ENCODE measurements at places on chromosomes 3 and 15. TPM values are rescaled to one million over a fixed set of nuclear protein-coding genes. Genes with fewer than 3 reads are reported as not detected.

DNA sequence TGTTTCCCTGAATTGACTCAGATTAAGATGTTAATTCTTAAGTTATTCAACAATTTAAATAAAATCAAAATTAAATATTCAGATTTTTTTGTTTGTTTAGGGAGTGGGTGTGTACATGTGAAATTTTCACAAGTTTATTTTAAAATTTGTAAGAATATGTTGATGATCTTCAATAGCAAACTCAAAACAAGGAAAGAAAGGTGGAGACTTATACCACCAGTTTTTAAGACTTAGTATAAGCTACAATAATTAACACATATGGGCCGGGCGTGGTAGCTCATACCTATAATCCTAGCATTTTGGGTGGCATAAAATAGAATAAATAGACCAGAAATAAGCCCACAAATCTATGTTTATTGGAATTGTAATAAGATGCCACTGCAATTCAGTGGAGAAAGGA is 1084.5 kb downstream of the ROBO1 start:
- DNase-seq = no peak

DNA sequence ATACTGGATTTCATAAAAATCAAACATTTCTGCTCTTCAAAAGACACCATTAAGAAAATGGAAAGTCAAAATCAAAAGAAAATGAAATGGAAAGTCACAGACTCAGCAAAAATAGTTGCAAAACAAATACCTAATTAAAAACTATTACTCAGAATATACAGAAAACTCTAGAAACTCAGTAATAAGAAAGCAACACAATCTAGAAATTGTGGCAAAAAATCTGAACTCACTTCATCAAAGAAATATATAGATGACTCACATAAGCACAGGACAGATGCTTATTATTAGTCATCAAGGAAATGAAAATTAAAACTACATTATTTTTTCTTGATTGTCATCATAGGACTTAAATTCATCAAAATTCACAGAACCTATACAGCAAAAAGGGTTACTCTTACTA is 430.0 kb downstream of the SHQ1 start:
- no peak for DNase-seq

DNA sequence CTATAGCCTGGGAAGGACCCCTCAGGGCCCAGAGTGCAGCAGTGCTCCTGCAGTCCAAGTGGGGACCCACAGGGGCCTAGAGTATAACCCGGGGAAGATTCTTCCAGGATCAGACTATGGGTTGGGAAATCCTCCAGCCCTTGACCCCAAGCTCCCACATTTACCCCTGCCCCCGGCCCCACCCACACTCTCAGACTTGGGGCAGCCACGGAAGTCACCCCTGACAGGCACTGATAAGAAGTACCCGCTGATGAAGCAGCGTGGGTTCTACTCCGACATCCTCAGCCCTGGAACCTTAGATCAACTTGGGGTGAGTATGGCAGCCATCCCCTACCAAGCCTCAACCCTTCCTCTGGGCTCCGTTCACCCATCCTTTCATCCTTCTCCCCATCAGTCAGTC is 6.3 kb downstream of the DNAH1 start:
- no peak for DNase-seq

DNA sequence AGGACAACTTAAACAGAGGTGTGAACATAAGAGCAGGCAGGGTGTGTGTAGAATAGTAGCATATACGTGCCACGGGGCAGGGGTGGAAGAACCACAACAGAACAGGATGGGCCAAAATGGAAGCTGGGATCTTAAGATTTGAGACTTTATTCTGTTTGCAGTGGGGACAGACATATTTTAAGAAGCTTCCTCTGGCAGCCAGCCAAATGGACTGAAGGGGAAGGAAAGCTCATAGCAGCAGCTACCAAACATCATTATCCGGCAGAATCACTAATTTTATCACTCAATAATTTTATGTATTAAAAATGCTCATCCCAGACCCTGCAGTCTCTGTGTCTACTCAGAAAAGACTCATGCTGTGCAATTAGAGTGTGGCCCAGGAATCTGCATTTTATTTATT is 130.9 kb upstream of the CTDSPL start:
- peak; percentile 52 for DNase-seq

- DNase-seq = no peak
Observed at GRCh38 chr3:169147238-169148008, 516.1 kb downstream of the MECOM start.

DNA sequence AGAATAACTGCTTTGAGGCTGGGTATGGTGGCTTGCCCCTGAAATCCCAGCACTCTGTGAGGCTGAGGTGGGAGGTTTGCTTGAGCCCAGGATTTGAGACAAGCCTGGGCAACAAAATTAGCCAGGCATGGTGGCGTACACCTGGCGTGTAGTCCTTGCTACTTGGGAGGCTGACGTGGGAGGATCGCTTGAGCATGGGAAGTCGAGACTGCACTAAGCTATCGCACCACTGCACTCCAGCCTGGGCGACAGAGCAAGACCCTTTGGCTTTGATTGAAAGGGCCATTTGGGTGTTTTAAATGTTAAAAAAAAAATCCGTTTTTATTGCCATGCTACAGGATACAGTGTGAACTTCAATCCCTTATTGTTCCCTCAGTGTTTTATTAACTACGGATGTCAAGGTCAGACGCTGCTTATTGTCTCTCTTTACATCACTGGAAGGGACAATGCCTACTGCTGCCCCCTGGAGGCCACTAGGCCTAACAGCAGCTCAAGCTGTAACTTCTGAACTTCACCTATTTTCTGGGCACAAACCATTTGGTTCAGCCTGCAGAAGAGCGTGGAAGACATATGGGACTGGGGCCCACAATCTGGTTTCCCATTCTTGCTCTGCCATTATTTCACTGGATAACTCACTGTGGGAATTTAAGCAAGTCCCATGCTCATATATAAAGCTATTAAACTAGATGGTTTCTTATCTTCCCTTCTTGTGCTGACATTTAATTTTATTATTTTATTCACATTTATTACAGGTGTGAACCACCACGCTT is 15.3 kb upstream of the IREB2 start:
- peak; percentile 57 for DNase-seq

- DNase-seq = no peak
Observed at GRCh38 chr15:62770752-62771151, 271.8 kb upstream of the TPM1 start.

- DNase-seq = no peak
Observed at GRCh38 chr3:35137612-35138011, 501.7 kb upstream of the ARPP21 start.

Gene C3orf85
- not detected for total RNA-seq

DNA sequence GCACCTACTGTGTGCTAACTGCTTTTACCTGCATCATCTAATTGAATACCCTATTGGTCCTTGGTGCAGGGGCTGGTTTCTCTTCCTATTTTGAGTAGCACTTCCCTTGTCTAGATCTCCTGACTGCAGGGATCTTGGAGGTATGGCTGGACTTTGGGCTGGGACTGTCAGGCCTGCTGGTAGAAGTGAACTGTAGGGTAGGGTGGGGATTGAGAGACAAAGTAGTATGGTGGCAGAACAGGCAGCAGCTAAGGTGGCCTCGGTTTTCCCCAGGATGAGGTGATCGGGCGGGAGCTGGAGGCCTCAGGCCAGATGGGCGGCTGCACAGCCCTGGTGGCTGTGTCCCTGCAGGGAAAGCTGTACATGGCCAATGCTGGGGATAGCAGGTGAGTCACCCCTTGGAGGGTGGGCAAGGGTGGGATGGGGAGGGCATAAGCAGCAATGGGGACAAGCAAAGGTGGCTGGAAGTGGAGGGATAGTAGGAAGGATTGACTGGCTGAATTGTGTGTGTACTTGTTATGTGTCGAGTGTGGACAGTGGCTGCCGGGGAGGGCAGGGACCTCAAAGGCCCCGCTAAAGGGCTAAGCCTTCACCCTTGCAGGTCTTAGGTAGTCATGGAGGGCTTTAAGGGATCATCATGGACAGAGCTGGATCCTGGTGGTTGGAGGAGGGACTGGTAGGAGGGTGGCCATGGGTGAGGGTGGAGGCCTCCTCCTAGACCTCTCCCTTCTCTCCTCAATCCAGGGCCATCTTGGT is 2.0 kb downstream of the PPM1M start:
- no peak for DNase-seq

Gene GUCA1C
- total RNA-seq = not detected

GRCh38 chr3:169311860-169312259 is 351.7 kb downstream of the MECOM start:
- no peak for DNase-seq

DNA sequence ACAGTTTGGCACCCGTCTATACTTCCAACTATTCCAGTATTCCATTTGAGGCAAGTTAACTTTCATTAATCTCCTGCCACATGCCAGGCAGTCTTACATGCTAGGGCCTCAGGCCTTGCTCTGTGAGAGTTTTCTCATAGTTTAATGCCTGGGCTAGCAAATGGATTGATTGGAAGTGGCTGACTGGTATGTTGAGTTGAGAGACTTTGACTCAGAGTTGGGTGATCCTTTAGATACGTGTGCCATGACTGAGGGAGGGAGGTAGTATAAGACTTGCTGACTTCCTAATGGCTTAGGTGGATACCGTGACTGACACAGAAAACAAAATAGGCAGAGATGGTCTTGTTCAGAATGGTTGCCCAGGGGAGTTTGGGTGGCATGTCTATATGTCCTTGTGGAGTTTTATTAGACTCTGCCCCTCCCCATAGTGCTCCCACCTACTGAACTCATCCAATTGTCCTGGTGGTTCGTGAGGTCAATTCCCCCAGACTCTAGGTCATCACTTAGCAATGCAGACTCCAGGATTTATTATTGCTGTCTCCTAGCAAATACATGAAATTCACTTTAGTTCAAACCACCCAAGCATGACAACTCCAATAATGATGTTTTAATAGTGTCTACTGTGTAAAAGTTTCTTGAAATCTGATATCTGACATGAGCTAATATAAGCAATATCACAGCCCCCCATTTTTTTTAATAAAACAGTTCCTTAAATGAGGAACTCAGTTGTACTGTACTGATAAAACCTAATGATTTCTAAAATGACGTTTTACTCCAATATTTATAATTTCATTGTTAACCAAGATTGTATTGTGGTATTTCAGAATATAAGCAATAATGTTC is 413.9 kb upstream of the MDFIC2 start:
- DNase-seq = no peak

DNA sequence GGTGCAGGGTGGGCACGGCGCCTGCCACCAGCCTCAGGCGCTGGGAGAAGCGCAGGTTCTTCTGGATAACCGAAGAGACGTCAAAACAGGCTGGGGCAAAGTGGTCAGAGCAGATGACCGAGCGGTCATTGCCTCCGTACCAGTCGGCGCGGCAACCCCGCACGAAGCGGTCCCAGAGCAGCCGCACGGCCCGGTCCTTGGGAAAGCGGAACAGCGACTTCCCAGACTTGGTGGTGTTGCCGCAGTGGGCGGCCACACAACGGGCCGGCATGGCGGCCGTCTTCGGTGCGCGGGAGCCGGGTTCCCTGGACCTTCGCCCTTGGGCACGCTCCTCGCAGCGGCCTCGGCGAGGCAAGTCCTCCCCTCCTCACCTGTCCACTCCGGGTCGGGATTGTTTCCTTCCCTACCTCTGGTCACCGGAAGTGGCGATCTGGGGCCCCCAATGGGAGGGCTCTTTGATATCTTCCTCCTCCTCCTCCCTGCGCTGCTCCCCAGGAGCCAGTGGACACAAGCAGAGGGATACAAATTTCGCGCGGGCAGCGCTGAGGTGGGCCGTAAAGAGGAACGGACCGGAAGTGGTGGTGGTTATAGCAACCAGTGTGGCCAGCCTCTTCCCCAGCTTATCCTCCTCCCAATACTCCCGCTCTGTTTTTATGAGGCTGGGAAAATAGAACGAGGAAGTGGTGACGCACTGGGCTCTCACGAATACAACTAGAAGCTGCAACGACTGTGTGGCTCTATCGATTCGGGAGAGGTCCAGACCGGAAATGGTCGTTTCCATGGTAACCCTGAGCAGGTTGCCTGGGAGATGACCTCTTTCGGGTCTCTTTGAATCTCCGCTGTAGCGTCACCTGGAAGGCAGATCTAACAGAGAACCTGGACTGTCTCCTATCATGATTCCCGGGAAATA is at the start of the genes LRRC49 and THAP10:
Gene LRRC49, plus strand, starts transcription at position 825 of the 910 bp plus-strand sequence. Its CDS starts 69 bp downstream, at position 894.
Gene THAP10, minus strand, starts transcription at position 432 of the 910 bp plus-strand sequence. Its CDS starts 161 bp downstream, at position 271.
- peak; percentile 87 for DNase-seq

GRCh38 chr3:82048711-82049110 is 287.3 kb upstream of the GBE1 start:
- no peak for DNase-seq

DNA sequence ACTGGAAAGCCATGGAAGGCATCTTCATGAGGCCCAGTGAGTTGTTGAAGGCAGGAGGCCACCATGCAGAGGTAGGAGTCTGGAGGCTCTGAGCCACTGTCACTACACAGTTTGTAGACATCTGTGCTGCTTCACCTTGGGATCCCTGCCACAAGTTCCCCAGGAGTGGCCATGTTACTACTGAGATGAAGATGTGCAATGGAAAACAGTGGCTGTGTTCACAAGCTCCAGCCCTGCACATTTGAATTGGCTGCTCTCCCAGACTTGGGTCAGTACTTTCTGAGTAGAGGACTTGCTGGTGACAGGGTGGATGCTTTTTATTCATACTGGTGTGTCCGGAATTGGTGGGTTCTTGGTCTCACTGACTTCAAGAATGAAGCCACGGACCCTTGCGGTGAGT is 86.9 kb upstream of the C15orf39 start:
- DNase-seq = no peak

DNA sequence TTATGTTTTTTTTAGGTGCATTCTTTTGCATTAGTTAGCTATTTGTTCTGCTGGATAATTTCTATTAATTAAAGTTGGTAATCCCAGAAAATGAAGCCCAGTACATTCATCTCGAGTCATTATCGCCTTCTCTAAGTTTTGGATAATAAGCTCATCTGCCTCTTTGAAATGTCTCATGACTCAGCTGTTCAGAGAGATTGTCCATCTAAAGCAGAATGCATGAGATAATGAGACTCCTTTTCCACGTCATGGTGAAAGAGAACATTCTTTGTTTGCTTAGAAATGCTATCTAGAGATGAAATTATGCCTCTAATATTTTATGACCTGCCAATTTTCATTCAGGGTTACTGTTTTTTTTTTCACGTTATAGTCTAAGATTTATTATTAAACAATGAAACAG is 374.7 kb upstream of the GOLIM4 start:
- DNase-seq = no peak

Gene PRICKLE2
- total RNA-seq = 24.5 TPM

Gene CTXN2
- not detected for total RNA-seq

DNA sequence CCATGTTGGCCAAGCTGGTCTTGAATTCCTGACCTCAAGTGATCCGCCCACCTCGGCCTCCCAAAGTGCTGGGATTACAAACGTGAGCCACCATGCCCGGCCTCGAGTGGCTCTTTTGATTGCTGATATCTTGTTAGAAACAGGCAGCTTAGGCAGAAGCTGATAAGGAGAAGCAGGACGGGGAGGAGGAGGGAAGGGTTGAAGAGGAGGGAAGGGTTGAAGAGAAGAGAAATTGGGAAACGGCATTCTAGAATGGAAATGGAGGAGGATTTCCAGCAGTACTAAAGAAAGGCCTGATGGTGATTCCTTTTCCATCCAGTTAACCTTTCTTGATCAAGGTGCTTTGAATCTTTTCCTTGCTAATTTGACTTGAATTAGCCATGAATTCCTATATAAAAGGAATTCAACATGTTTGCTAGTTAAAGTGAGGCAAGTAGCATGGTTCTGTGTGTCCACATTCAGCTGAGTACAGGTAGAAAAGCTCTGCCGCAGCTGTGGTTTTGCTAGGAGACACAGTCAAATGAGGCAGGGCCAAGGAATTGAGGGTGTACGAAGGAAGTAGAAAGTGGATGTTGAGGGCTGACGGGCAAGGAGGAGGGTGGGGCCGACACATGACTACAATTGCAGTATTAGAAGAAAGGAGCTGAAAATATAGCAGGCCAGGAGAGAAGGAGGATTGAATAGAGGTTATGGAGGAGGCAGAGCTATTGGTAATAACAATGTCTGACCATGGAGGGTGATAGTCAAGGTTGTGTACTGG is 27.2 kb upstream of the ATP1B3 start:
- DNase-seq = no peak

Measured in tibial nerve (tissue), 4 donors.